NB4 (cell line): ENCODE measurements at places on chromosomes 11 and 22.

GRCh38 chr22:25829808-25830777, 88.1 kb downstream of the MYO18B start:
- no peak for DNase-seq

DNA sequence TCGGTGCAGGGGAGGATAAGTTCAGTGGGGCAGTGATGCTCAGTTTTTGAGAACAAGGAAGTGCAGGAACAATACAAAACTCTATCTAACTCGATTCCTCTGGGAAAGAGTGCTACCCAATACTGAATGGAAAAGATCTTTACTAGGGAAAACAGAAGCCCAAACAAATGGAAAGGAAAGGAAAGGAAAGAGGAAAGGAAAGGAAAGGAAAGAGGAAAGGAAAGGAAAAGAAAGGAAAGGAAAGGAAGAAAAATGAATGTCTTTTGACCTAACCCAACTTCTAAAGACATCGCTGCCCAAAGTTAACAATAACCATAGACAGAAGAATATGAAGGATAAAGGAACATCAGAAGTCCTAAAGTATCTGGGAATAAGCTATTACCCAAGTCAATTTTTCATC, 41.6 kb downstream of the PHF21A start:
- no peak for DNase-seq

DNA sequence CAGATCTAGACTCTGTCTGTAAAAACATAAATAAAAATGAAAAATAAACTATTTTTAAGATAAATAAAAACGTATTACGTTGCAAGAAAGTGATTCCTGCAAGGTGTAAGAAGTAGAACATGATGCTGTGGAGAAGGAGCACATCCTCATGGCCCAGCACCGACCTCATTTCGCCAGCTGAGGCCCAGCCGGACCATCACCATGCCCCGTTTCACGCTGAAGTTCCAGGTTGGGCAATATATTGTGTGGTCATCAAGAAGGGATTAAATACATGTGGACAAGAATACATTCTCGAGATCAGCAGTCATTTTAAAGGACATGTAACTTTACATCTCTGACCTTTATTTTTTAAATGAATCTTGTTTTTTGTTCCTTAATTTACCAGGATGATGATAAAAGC, 20.7 kb upstream of the CTTN start:
- DNase-seq = no peak

DNA sequence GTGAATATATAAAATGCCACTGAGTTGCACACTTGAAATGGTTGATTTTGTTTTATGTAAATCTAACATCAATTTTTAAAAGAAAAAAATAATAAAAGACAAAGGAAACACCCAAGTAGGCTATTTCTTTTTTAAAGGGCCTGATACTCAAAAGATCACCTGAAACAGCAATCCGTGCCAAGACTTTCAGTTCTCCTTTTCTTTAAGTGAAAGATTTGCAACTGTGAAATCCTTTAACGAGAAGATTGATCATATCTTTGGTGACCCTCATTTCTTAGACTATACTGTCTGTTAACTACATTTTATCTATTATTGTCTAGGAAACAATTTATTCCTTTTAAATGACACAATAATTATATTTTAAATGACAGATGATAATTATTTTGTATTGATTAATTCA, 1841.5 kb downstream of the LRRC4C start:
- no peak for DNase-seq

GRCh38 chr11:1946812-1947484, at the start of gene MRPL23:
Gene MRPL23, plus strand, starts transcription at chr11:1947332. Its CDS starts 31 bp downstream, at chr11:1947363.
- no peak for DNase-seq

DNA sequence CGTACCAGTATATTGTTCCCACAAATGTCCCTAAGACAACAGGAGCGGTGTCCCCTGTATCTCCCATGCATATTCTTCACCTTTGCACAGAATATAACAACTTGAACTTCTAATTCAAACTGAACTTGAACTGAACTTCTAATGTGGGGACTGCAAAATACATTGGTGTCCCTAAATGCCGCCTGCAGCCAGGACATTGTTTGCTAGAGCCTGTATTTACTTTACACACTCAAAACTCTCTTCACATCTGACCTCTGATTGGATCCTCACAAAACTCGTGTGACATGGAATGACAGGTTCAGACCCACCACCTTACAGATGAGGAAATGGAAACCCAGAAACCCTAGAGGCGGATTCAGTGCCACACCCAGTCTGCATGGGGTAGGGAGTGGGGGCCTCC, 6.4 kb downstream of the CPT1A start:
- DNase-seq = no peak
